ENCODE measurements at places on chromosomes 16 and 17.

DNA sequence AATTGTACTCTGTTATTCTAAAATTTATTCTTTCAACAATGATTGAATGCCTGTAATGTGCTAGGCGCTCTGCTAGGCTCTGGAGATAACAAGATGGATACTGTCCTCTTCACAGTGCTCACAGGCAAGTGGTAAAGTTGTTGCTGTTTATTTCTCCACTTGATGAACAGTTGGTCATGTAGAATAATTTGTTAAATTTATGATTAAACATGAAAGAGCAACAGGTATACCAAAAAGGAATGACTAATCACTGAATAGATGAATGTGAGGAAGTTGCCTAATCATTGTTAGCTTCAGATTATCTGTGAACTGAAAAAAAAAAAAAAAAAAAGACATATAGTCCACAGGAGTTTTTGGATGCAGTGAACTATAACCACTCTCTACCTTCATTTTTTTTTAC, 62.3 kb downstream of the NFATC3 start:
- no peak for DNase-seq

GRCh38 chr17:71527311-71527710, 593.5 kb upstream of the SOX9 start:
- no peak for DNase-seq

DNA sequence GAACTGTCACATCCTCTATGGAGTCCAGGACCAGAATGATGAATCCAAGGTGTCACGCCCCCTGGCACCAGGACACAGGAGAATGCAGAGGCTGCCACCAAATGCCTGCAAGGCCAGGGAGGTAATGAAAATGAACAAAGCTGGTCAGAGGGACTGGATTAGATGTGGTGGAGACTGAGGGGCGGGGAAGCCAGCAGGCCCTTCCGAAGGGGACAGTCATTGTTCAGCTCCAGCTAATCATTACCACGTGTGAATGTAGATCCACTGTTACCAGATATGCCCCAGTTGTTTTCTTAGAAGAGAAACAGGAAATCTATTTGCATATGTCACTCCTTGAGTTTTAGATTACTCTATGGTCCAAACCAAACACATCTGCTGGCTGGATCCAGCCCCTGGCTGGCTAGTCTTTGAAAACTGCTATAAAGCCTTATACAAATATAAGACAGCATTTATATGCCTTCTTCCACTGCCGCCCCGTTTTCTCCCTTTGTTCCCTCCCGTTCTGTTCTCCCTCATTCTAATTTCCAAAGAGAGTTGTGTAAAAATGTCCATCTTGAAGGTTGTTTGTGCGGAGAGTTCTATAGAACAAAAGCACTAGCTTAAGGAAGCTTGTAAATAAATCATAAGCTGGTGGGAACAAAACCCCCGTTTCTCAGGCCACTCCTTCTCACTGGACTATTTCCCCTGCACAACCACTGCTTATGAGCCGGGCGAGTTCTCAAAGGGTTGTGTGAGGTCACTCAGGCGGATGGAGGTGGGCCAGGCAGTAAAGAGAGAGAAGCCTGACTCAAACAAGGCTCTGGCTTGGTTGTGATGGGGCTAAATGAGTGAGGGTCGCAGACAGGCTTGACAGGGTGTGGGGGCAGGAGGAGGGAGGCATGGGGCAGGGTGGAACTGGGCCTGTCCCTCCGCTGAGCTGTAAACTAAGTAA, 14.2 kb downstream of the CRYM start:
- peak; percentile 38 for DNase-seq

DNA sequence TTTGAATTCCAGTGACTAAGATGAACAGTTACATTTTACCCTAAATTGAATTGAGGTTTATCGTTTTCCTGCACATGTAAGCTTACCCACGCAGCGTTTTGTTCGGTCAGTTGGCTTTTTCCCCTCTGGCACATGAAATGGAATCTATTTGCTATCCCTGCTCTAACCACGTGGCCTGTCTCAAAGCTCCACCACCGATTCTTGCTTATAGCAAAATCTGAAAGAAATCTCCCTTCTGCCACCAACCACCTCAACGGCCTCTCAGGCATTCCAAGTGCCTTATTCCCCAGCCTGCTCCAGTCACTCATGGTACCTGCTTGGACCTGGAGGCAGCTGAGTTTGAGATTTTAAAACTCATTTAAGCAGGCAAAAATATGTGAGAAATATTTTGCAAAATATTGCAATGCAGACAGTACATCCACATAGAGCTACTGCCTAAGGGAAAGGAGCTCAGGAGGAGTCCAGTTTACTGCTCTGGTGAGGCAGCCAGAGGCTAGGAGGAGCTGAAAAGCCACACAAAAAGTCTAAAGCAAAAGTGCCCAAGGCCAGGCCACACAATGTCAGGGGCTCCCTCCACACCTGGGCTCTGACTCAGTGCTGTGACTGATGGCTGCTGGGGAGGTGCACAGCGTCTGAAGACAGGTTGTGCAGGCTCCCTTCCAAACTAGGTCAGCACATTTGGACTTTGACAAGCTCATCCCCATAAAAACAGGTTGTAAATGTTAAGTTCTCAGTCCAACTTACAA, 26.4 kb downstream of the ARHGAP17 start:
- DNase-seq = no peak

- DNase-seq = no peak
Observed at GRCh38 chr17:74309902-74310301, 16.1 kb upstream of the KIF19 start.

GRCh38 chr16:52553322-52553721, 6.4 kb upstream of the TOX3 start:
- no peak for DNase-seq

DNA sequence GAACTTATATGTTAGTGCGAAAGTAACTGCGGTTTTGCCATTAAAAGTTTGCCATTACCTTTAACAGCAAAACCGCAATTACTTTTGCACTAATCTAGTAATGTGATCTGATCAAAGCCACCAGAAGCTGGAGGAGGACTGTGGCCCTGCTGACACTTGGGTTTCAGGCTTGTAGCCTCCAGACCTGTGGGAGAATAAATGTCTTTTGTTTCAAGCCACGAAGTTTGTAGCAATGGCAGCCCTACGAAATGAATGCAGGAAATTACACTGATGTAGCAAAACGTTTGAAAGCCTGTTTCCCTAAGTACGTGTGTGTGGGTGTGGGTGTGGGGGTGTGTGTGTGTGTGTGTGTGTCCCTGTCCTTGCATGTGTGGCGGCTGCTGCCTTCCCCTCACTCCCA, 66.6 kb downstream of the WSB1 start:
- no peak for DNase-seq

DNA sequence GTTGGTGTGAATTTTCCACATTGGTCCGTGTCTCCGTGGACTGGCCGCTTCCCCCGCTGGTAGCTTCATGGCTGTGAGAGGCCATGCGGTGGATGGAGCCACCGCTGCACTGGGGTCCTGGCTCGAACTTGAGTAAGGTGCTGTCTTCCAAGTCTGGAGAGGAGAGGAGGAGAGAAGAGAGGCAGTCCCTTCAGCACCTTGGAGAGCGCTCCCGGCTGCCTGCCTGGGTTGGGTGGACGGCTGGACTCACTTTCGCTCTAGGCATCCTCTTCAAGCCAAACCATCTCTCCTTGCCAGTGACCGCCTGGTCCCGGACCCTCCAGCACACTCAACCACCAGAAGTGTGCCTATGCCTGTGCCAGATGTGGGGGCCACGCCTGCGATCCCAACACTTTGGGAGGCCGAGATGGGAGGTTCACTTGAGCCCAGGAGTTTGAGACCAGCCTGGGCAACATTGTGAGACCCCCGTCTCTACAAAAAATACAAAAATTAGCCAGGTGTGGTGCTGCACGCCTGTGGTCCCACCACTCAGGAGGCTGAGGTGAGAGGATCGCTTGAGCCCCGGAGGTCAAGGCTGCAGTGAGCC, 6.2 kb downstream of the JPH3 start:
- DNase-seq = peak; percentile 70

DNA sequence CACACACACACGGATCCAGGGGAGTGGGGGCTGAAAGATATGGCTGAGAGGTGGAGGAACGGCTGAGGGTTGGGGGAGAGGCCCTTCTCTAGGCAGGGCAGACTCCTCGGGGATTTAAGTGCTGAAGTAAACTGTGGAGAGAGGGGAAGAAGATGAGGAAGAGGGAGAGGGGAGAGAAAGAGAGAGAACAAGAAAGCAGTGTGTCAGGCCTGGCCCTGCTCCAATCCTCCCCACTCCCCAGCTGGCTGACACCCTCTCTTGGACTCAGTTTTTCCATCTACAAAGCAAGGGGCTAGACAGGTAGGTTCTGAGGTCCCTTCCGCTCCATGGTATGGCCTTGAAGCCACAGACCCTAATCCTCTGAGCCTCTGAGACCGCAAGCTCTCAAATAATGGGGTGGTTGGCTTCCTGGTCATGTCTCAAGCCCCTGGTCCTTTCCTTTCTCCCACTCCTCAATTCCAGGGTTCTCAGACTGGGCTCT, 2.0 kb downstream of the VAMP2 start:
- peak; percentile 56 for DNase-seq

DNA sequence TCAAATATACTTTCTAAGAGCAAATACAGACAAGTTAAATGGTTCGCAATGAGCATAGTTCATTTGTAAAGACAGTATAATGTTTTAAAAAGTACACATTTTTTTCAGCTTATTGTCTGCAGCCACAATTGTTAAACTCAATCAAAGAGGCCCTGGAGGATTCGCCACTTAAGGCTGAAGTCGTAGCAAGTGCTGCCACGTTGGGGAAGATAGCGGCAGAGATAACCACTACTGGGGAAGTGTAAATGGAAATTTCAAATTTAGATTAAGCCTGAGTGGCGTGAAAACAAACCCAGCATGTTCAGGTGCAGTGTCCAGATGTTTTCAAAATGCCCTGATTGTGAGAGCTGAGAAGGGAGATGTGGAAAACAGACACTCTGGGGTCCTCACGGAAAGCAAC, 8.4 kb downstream of the PMP22 start:
- DNase-seq = no peak

Data from activated CD8-positive, alpha-beta memory T cell treated with anti-CD3 and anti-CD28 coated beads for 24 hours (primary cell).